ENCODE measurements at places on chromosomes 1 and 21. TPM values are rescaled to one million over a fixed set of nuclear protein-coding genes. Genes with fewer than 3 reads are reported as not detected.

GRCh38 chr1:228459091-228459993, 27.8 kb upstream of the RNF187 start:
- peaks cover 43% of the 10 kb centered on the region for H3K4me1 ChIP-seq
- no peaks in the 10 kb centered on the region for H3K36me3 ChIP-seq
- peak overlapping the region; percentile 93 for H3K27ac ChIP-seq
- H3K4me3 ChIP-seq: no peak overlapping the region
- no peak for DNase-seq

GRCh38 chr1:26356106-26356505, 2.2 kb upstream of the CRYBG2 start:
- no peak overlapping the region for H3K4me3 ChIP-seq
- DNase-seq: no peak
- H3K36me3 ChIP-seq: no peaks in the 10 kb centered on the region
- peaks cover 33% of the 10 kb centered on the region for H3K4me1 ChIP-seq
- no peak overlapping the region for H3K27ac ChIP-seq
- H3K27me3 ChIP-seq: peaks cover 17% of the 10 kb centered on the region

- H3K27ac ChIP-seq: no peak overlapping the region
- no peak for DNase-seq
- H3K27me3 ChIP-seq: no peaks in the 10 kb centered on the region
- no peaks in the 10 kb centered on the region for H3K36me3 ChIP-seq
- H3K4me1 ChIP-seq: no peaks in the 10 kb centered on the region
Measured at GRCh38 chr1:69661686-69662085, 94.0 kb downstream of the LRRC7 start.

GRCh38 chr1:41650028-41650880, 165.8 kb upstream of the EDN2 start:
- H3K27me3 ChIP-seq: no peaks in the 10 kb centered on the region
- DNase-seq: no peak
- peaks cover 5% of the 10 kb centered on the region for H3K4me1 ChIP-seq
- H3K27ac ChIP-seq: no peak overlapping the region

DNA sequence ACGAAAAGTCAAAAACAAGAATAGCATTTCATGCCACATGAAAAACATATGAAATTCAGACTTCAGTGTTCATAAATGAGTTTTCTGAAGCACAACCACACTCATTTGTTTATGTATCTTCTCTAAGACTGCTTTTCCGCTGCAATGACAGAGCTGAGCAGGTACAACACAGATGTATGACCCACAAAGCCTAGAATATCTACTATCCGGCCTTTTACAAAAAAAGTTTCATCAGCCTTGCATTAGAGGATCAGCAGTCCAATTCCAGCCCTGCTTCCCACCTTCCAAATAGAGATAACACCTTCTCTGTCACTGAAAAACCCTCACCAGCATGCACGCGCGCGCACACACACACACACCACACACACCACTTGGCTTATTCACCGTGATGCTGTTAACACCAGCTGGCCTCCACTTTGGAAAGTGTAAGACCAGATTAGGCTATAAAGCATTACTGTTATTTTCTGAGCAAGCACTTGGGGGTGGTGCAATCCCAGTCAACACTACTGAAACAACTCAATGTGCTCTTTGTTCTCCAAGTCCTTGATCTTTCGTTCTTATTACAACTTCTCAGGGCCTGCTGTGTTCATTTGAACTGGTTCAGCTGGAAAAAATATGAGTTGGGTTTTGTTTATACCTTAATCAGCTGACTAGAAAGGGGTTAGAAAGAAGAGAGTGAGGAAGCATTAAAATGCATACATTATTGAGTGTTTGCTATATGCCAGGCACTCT, 90.0 kb downstream of the GLUL start:
- H3K36me3 ChIP-seq: no peaks in the 10 kb centered on the region
- no peak overlapping the region for H3K4me3 ChIP-seq
- H3K27ac ChIP-seq: no peak overlapping the region
- peaks cover 2% of the 10 kb centered on the region for H3K27me3 ChIP-seq
- no peaks in the 10 kb centered on the region for H3K4me1 ChIP-seq
- DNase-seq: no peak

- no peaks in the 10 kb centered on the region for H3K4me1 ChIP-seq
- H3K4me3 ChIP-seq: no peak overlapping the region
- H3K27me3 ChIP-seq: no peaks in the 10 kb centered on the region
- no peak for DNase-seq
Measured at GRCh38 chr1:96090134-96090533, 631.5 kb upstream of the PTBP2 start.

DNA sequence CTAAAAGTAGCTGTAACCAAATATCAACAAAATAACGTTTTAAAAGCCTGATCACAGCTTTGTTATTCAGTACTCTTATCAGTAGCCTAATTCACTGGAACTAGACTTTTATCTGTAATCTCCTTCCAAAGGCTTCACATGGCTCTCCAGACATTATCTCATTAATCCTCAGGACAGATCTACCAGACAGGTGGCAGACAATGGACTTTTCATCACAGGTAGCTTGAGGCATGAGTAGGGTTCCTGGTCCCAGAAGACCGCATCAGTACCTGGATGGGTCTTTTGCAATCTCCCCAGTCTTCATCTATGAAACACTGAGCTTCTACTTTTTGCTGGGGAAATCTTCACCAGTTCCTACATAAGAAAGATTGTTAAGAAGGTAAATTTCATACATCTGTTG, 132.2 kb upstream of the FOXD3 start:
- DNase-seq: no peak
- H3K4me3 ChIP-seq: no peak overlapping the region

DNA sequence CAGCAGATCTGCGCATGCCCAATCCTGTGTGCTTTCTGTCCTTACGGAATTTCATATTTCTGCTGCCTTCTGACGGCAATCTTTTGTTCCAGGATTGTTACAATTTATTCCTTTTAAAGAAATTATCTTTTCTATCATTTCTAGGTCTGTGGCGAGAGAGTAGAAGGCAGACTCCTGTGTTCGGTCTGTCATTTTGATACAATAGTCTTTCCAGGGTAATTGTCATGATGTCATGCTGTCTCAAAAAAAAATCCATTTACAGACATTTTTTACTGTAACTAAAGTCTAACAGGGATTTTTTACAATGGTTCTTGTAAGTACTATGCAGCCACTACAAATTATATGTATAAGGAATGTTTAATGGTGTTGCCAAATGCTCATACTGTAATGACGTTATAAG, 9.0 kb upstream of the KRTAP7-1 start:
- no peaks in the 10 kb centered on the region for H3K36me3 ChIP-seq
- peaks cover 3% of the 10 kb centered on the region for H3K27me3 ChIP-seq
- H3K27ac ChIP-seq: no peak overlapping the region
- H3K4me3 ChIP-seq: no peak overlapping the region

DNA sequence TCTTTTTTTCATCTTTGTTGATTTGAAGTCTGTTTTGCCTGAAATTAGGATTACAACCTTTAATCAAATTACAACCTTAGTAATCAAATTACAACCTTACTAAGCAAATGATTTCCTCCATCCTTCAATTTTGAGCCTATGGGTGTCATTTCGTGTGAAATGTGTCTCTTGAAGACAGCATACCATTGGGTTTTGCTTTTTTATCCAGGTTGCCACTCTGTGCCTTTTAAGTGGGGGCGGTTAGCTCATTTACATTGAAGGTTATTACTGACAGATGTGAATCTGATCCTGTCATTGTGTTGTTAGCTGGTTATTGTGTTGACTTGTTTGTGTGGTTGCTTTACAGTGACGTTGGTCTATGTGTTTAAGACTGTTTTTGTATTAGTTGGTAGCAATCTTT, 74.8 kb upstream of the BCL9 start:
- no peak overlapping the region for H3K27ac ChIP-seq
- H3K36me3 ChIP-seq: no peaks in the 10 kb centered on the region
- no peak overlapping the region for H3K4me3 ChIP-seq
- no peaks in the 10 kb centered on the region for H3K4me1 ChIP-seq

DNA sequence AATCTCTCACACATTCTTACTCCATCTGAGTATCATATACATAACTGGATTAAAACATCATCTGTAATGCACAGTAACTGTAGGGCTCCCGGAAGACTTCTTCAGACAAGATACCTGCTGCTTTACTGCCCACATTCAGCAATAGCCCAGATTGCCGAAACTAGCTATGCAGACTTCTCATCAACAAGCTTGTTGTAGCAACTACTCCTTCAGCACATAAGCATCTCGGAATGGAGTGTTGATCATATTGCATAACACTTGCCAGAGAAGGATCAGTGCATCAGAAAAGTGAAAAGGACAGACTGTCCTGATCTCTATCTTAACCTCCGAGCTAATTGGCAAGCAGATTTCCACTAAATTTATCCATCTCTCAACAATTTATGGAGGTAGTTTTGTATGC, 354.6 kb upstream of the C1orf87 start:
- H3K36me3 ChIP-seq: no peaks in the 10 kb centered on the region
- no peak overlapping the region for H3K27ac ChIP-seq
- no peak for DNase-seq
- H3K4me3 ChIP-seq: no peak overlapping the region
- no peaks in the 10 kb centered on the region for H3K27me3 ChIP-seq

GRCh38 chr21:39016740-39017315, 166.4 kb downstream of the PSMG1 start:
- DNase-seq: no peak
- H3K27me3 ChIP-seq: no peaks in the 10 kb centered on the region
- H3K36me3 ChIP-seq: no peaks in the 10 kb centered on the region
- H3K27ac ChIP-seq: no peak overlapping the region
- no peak overlapping the region for H3K4me3 ChIP-seq

DNA sequence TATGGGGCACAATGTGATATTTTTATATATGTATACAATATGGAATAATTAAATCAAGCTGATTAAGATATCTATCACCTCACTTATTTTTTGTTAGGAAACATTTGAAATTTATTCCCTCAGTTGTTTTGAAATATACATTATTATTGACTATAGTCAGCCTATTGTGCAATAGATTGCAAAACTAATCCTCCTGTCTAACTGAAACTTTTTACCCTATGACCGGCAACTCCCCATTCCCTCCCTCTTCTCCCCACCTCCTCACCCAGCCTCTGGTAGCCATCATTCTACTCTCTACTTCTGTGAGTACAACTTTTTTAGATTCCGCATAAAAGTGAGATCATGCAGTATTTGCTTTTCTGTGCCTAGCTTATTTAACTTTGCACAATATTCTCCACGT, 117.7 kb upstream of the SGIP1 start:
- no peak overlapping the region for H3K27ac ChIP-seq
- DNase-seq: no peak
- no peaks in the 10 kb centered on the region for H3K4me1 ChIP-seq
- no peak overlapping the region for H3K4me3 ChIP-seq
- H3K36me3 ChIP-seq: no peaks in the 10 kb centered on the region

- H3K27ac ChIP-seq: no peak overlapping the region
- peaks cover 6% of the 10 kb centered on the region for H3K4me1 ChIP-seq
- no peak for DNase-seq
- H3K4me3 ChIP-seq: no peak overlapping the region
Measured at GRCh38 chr1:100955322-100955721, 59.4 kb downstream of the SLC30A7 start.

DNA sequence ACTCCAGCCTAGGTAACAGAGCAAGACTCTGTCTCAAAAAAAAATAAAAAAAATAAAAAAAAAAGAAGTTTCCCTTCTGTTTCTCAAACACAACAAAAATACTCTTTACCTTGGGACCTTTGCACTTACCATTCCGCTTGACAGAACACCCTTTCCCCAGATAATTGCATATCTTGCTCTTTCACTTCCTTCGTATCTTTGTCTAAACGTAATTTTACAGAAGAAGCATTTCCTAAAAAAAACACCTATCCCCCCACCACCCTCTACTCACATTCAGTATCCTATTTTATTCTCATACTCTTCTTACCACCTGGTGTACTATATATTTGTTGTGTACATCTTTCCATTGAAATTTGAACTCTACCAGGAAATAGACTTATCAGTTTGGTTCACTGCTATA, 32.7 kb downstream of the ASH1L start:
- no peak overlapping the region for H3K4me3 ChIP-seq
- peaks cover 4% of the 10 kb centered on the region for H3K4me1 ChIP-seq
- H3K27ac ChIP-seq: no peak overlapping the region
- no peaks in the 10 kb centered on the region for H3K27me3 ChIP-seq
- no peak for DNase-seq

- no peak overlapping the region for H3K4me3 ChIP-seq
- no peaks in the 10 kb centered on the region for H3K36me3 ChIP-seq
- no peaks in the 10 kb centered on the region for H3K27me3 ChIP-seq
- H3K4me1 ChIP-seq: no peaks in the 10 kb centered on the region
- DNase-seq: no peak
Measured at GRCh38 chr1:71269179-71269578, 188.3 kb upstream of the ZRANB2 start.

- no peak for DNase-seq
- H3K27ac ChIP-seq: no peak overlapping the region
- no peaks in the 10 kb centered on the region for H3K27me3 ChIP-seq
- no peak overlapping the region for H3K4me3 ChIP-seq
Measured at GRCh38 chr1:104132382-104132973, 382.8 kb downstream of the AMY1C start.

GRCh38 chr1:12001249-12001917, 17.9 kb upstream of the MIIP start:
- H3K27me3 ChIP-seq: no peaks in the 10 kb centered on the region
- H3K36me3 ChIP-seq: peaks cover 44% of the 10 kb centered on the region
- no peak overlapping the region for H3K4me3 ChIP-seq
- no peak overlapping the region for H3K27ac ChIP-seq
- H3K4me1 ChIP-seq: no peaks in the 10 kb centered on the region

DNA sequence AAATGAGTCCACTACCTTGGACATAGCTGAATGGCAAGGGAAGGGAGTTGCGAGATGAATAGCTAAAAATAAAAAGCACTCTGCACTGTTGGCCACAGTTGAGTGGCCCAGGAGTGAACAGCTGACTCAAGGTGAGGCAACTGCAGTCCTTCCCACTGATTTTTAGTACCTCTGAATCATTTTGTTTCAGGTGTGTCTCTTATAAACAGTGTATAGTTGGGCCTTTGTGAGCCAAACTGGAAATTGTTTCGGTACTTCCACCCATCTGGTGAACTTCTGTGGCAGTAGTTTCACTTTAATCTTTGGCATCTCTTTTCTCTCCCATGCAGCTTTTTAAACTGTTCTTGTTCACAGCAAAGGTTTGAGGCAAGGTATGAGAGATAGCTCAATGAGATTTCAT, 122.7 kb downstream of the VAV3 start:
- no peaks in the 10 kb centered on the region for H3K36me3 ChIP-seq
- peaks cover 27% of the 10 kb centered on the region for H3K4me1 ChIP-seq
- H3K27ac ChIP-seq: peak overlapping the region; percentile 25
- no peak for DNase-seq

Gene SNAP47
- 34.8 TPM for total RNA-seq

Gene FAM163A
- total RNA-seq: 0.25 TPM

Gene UMODL1
- 0.16 TPM for total RNA-seq

Gene RWDD3
- 17.1 TPM for total RNA-seq

Gene RGL1
- 1.8 TPM for total RNA-seq

Gene RPE65
- not detected for total RNA-seq

Gene HTR6
- 0.90 TPM for total RNA-seq

Gene RASAL2
- 0.05 TPM for total RNA-seq

Gene ETS2
- total RNA-seq: 12.3 TPM

Gene RHCE
- total RNA-seq: 0.36 TPM

Gene OVAAL
- not detected for total RNA-seq

Gene AMY2A
- not detected for total RNA-seq

Gene SLC9C2
- not detected for total RNA-seq

Gene PRDM16
- not detected for total RNA-seq

Gene CITED4
- total RNA-seq: 23.4 TPM

Gene ZNF683
- total RNA-seq: 1.4 TPM

Gene OLIG2
- total RNA-seq: not detected

All from T-cell (primary cell).